ENCODE measurements at places on chromosomes 4 and X.

- DNase-seq, result no peak
These were observed 2.1 kb downstream of the GPR101 start for GRCh38 chrX:137031517-137032340.

- no peak for DNase-seq
These were observed 52.5 kb upstream of the RPL34 start for GRCh38 chr4:108567831-108568230.

DNA sequence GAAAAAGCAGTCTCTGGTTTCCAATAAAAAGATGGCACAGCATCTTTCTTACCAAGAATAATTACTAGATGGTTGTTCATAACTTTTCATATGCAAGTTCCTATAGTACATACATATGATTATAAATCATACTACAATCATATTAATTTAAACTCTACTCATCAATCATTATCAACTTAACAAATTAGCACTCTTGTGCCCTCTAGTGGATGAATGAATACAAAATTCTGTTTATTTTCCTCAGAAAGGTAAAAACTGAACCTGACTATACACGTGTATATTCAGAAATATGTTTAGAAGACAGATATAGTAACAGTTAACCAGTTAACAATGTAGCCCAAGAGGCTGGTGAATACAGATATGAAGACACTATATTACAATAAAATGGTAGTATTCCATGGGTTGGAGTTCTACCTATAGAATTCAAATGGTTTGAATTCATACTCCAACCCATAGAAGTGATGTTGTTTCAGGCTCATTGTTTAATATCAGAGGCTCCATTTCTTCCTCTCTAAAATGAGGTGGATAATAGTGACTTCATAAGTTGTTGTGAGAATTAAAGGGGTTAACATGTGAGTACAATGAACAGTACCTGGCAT is 100.0 kb downstream of the ADAMTS3 start:
- no peak for DNase-seq

DNA sequence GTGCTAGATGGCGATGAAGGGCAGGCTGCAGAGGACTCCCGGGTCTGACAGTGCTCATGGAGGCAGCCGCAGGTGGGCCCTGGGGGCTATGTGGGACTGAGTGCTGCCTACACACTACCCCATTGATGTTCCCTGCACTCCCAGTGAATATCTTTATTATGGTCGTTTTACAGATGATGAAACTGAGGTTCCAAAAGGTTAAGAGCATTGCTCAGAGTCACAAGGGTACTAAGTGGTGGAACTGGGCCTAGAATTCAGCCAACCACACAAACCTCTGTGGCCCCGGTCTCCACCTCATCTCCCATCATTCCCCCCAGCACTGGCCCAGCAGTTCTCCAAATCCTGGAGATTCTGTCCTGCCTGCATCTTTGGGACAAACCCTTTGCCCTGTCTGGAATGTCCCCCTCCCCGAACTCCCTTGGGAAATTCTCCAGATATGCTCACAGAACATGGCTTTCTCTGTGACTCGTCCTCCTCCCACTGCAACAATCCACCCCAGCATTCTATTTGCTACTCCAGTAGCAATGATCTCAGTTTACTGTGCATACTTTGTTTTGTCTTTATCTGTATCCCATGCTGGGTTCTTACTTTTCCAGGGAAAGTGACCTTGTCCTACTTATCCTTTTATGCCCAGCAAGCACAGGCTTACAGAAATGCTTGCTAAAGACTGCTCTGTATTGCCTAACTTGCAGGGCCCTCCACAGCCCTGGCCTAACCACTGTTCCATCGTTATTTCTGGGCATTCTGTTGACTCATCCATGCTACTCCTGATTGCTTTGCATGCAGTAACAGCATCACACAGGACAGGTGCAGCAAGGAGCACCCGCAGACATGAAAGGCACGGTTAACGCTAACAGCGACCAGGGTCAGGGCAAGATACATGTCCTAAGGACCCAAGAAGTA is 14.0 kb downstream of the PNMA6F start:
- DNase-seq, result no peak

GRCh38 chr4:93732509-93732908 is 96.0 kb upstream of the ATOH1 start:
- no peak for DNase-seq

GRCh38 chr4:142291299-142292050 is 554.6 kb downstream of the INPP4B start:
- DNase-seq, result no peak

DNA sequence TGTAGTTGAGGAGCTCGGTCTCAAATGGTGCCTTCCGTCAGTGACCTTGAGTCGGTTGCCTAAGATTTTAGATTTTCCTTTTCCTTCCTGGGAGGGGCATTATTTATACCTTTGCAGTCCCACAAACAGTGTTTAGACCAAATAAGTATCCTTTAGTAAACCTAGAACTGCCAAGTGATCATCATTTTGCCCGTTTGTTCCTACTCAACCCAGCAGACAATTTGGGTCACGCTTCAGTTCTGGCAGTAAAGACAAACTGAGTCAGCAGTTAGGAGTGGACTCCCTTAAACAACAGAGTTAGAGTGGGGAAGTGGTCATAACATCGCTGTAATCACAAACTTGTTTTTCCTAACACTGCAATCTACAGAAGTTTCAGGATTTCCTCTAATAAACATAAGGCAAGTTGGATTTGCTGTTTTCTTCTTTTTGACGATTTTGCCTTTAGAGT is 777 bp upstream of the WDFY3 start:
- DNase-seq, result no peak

GRCh38 chr4:37760840-37761239 is 65.6 kb upstream of the PGM2 start:
- DNase-seq, result no peak

DNA sequence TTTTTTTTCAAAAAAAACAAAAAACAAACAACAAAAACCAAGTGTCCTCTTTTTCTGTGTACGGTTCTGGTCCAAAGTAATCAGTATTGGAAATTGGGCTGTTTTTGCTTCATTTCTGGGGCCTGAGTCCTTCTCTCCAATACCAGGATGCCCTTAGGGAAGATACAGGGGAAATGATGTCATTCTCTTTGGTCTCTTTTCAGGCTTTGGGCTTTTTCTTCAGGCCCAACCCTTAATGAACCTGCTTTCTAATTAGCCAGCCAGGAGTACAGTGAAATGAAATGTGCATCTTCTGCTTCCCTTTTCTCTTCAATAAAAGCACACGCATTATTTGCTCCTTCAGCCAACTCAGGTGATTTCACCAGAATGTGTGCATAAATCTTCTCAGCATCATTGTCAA is 52.6 kb upstream of the RBPJ start:
- no peak for DNase-seq

Data from hypothalamus (tissue), 51 donors.